ENCODE measurements at places on chromosomes 11 and 22.

- peak; percentile 50 for DNase-seq
Measured at GRCh38 chr11:73184953-73185671, 33.0 kb upstream of the P2RY2 start.

- DNase-seq = no peak
Measured at GRCh38 chr11:41175304-41175972, 284.0 kb downstream of the LRRC4C start.

DNA sequence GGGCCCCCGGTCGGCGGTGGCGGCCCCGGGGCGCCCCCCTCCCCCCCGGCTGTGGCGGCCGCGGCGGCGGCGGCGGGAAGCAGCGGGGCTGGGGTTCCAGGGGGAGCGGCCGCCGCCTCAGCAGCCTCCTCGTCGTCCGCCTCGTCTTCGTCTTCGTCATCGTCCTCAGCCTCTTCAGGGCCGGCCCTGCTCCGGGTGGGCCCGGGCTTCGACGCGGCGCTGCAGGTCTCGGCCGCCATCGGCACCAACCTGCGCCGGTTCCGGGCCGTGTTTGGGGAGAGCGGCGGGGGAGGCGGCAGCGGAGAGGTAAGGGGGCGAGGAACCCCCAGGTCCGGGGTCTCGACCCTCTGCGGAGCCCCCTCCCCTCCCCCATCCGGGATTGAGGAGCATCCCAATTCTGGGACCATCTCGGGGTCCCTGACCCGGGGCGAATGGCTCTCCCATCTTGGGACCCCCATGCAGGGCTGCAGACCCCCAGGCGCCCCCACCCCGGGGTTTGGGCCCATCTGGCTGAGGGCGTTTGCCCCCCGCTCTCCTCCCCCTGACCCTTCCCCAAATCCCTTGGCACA is 431 bp downstream of the KMT2A start:
- DNase-seq = no peak

- DNase-seq = no peak
Measured at GRCh38 chr11:109490953-109491635, 69.1 kb downstream of the C11orf87 start.

- DNase-seq = no peak
Measured at GRCh38 chr11:121328176-121328966, 35.8 kb downstream of the SC5D start.

GRCh38 chr11:995752-996420 is 40.6 kb downstream of the MUC6 start:
- DNase-seq = no peak
